ENCODE measurements at places on chromosomes 5 and 9. TPM values are rescaled to one million over a fixed set of nuclear protein-coding genes. Genes with fewer than 3 reads are reported as not detected.

The GRM6 gene
- total RNA-seq, result not detected

The GDA gene
- total RNA-seq, result 0.04 TPM

The SMU1 gene
- total RNA-seq, result 18.1 TPM

The MED27 gene
- 34.5 TPM for total RNA-seq

The CACNA1B gene
- 0.84 TPM for total RNA-seq

GRCh38 chr9:96399325-96399633 lies 15.8 kb upstream of the SLC35D2 start:
- DNase-seq, result no peak

- DNase-seq, result no peak
Measured at GRCh38 chr5:133738271-133738670, 125.9 kb upstream of the FSTL4 start.

- no peak for DNase-seq
Measured at GRCh38 chr9:4146293-4146692, 153.6 kb downstream of the GLIS3 start.

The TMEM174 gene
- not detected for total RNA-seq

GRCh38 chr9:103941104-103941503 lies 153.0 kb upstream of the SMC2 start:
- no peak for DNase-seq

DNA sequence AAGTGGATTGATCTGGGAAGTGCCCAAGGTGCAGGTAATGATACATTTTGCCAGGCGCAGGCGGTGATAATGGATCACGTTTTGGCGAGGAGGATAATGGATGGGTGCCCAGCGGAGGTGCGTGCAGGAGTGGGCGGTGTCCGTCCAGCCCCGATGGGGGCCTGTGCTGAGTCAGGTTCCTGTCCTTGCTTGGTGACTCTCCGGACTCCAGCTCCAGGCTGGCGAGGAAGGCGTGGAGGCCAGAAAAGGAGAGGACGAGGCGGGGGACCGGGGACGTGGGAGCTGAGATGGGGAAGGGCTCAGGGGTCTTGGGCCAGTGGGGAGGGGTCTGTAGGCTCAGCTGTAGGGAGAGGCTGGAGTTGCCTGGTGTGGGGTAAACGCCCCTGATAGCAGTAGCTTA lies 268.3 kb downstream of the PBX3 start:
- DNase-seq, result no peak

Data from kidney epithelial cell (primary cell).